ENCODE measurements at places on chromosomes 6 and 20. TPM values are rescaled to one million over a fixed set of nuclear protein-coding genes. Genes with fewer than 3 reads are reported as not detected.

The BEND6 gene
- total RNA-seq, result not detected

The FRK gene
- 0.03 TPM for total RNA-seq

The GCM1 gene
- 0.11 TPM for total RNA-seq

The TP53TG5 gene
- 0.31 TPM for total RNA-seq

The FAM83B gene
- total RNA-seq, result not detected

The MUCL3 gene
- total RNA-seq, result not detected

The PBOV1 gene
- total RNA-seq, result not detected

The TSPO2 gene
- not detected for total RNA-seq

Data from CD8-positive, alpha-beta T cell (primary cell).